SIG-M5 (cell line): ENCODE measurements at places on chromosomes 12 and 14.

- no peak for DNase-seq
Measured at GRCh38 chr14:22508150-22508457, 80.9 kb downstream of the DAD1 start.

GRCh38 chr14:35355981-35356841 is 48.3 kb downstream of the NFKBIA start:
- DNase-seq: no peak

DNA sequence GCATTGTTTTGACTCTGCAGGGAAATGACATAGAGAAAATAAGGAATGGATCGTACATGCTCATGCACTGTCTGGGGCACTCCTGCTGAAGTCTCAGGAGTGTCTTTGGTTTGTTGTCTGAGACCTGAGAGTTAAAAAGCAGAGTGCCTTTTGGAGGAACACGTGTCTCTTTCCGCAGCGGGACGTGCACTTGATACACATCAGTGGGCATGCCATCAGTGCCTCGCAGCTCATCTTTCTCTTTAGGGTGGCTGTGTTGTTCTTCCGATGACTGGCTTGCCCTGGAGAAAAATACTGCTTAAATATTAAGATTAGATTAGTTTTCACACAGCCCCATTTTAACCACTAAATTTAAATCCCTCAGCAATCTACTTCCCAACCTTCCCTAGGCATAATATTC is 835.9 kb downstream of the DIO2 start:
- DNase-seq: no peak

- DNase-seq: no peak
Measured at GRCh38 chr14:44404036-44404435, 103.0 kb downstream of the FSCB start.

- DNase-seq: no peak
Measured at GRCh38 chr12:63389211-63389610, 238.2 kb upstream of the AVPR1A start.

DNA sequence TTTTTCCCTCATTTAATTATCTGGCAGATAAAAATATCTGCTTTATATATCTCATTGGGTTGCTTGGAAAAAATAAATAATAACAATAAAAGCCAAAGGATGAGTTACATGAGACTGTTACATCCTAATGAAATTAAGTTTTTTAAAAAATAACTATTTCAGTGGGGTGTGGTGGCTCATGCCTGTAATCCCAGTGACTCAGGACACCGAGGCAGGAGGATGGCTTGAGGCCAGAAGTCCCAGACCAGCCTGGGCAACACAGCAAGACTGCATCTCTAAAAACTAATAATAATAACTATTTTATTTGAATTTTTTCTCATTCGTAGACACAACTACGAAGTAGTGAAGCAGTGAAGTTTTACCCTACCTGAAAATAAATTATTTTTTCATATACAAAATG is 103.3 kb downstream of the BCAT1 start:
- DNase-seq: no peak

- no peak for DNase-seq
Measured at GRCh38 chr14:79331830-79332229, 879.5 kb downstream of the DIO2 start.

DNA sequence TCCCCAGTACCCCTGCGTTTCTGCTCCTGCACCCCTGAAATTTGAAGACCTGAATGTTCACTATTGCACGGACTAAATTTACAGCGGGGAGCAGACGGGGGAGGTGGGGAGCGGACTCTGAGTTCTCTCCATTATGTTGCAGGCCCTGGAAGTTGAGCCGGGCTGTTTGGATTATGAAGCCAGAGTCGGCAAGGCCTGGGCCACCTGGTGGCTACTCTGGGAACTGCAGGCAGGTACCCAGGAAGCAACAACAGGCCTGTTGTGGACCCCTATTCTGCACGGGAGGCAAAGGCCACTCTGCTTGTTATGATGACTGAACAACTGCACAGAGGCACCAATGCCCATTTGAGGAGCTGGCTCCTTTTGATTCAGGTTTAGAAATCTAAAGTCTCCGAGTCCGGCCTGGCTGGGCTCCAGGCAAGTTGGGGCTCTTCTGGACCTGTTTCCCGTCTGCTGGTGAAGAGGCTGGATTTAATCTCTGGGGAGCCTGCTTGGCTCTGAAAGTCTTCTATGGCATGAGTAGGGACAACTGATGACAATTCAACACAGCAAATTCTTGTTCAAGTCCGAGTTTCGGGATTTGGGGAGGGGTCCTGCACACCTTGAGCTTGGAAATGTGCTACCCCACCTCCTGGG is 34.1 kb upstream of the FAM181A start:
- DNase-seq: no peak

GRCh38 chr14:24595073-24595808 is 14.2 kb downstream of the GZMH start:
- no peak for DNase-seq

GRCh38 chr12:39103552-39104165 is 198.3 kb upstream of the CPNE8 start:
- DNase-seq: no peak

DNA sequence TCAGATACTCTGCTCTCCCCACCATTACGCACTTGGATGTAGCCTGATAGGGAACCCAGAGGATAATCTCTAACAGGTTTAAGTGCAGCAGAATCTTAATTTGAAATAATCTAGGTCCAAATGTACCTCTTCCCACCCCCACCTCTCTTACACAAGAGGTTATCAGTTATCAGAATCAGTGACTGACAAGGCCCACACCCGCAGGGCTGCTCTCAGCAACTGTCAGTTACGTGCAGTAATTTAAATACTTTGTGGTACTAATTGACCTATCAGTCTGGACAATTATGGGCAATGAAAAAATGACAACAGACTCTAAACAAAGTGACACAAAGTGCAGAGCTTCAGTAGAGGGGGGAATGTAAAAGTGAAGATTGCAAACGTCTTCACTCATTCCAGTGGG is 74.0 kb downstream of the CLIP1 start:
- DNase-seq: no peak
